ENCODE measurements at places on chromosomes 12 and 14.

DNA sequence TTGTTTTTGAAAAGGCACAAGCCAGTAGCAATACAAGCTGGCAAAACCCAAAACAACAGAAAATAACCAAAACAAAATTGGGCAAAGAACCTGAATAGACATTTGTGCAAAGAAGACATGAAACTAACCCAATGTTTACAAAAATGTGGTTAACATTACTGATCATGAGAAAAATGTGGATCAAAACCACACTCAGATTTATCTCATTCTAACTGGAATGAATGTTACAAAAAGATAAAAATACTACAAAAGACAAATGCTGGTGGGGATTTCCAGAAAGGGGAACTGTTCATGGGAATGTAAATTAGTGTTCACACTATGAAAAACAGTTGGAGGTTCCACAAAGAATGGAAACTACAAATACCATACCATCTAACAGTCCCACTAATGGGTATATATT, 26.6 kb downstream of the ASCL4 start:
- DNase-seq = no peak

DNA sequence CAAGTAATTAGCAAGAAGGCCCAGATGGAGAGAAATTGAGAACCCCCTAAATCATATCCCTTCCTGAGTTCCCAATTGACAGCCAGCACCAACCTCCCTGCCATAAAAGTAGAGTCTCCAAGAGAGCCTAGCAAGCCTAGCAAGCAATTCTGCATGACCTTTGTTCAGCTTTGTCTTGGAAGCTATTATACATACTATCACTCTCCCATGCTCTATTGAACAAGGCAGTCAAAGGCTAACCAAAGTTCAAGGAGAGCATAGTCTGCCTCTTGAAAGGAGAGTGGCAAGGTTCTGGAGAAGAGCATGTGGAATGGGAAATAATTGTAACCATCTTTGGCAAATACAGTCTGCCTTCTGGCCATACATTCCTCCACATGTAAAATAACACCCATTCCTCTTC, 7.8 kb downstream of the ACOT4 start:
- no peak for DNase-seq

DNA sequence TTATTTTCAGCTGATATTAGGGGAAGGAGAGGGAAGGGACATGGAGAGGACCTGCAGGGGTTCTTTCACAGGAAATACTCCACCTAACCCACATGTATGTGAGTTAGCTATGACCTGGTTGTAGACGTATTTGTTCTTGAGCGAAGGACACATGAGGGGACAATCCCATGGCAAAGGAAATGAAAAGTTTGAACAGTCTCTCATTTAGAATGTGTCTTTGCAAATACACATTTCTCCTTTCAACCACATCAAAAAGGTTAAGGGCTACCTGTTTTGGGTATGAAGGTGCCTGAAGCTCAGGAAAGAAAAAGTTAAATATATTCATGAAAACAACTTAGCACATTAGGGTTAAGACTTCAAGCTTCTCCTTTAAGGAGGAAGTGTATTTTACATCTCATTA, 7.4 kb downstream of the PYGL start:
- DNase-seq = no peak

GRCh38 chr12:32761716-32762115, 6.0 kb upstream of the YARS2 start:
- no peak for DNase-seq

GRCh38 chr12:41724216-41724615, 420.5 kb downstream of the GXYLT1 start:
- DNase-seq = no peak

- no peak for DNase-seq
Observed at GRCh38 chr12:6772726-6773589, 638 bp downstream of the LAG3 start.

GRCh38 chr14:74942181-74942580, 13.2 kb downstream of the PGF start:
- DNase-seq = no peak

DNA sequence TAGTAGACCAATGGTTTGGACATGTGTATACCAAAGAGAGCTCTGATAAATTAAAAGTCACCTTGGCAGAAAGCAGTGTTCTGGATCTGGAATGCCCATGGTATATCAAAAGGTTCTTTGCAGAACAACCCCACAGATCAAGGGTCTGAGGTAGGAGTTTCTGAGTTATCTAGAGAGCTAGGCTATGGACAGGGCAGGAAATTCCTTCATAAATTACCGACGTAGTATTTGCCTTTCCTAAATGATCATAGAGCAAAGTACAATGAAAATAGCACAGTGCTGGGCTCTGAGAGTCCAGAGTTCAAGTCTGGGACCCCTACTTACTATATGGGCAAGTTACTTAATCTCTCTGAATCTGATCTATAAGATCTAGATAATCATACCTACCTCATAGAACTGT, 35.3 kb upstream of the PELI2 start:
- no peak for DNase-seq

All from NCI-H1105 (cell line).